ENCODE measurements at places on chromosomes 13 and 19. TPM values are rescaled to one million over a fixed set of nuclear protein-coding genes. Genes with fewer than 3 reads are reported as not detected.
A peak's percentile ranks its signal among the peaks of the same experiment; 100 is the strongest.

ZNF254 gene
- 42.3 TPM for total RNA-seq

NANOS3 gene
- 1.5 TPM for total RNA-seq

DNAJB1 gene
- total RNA-seq = 73.6 TPM

DNA sequence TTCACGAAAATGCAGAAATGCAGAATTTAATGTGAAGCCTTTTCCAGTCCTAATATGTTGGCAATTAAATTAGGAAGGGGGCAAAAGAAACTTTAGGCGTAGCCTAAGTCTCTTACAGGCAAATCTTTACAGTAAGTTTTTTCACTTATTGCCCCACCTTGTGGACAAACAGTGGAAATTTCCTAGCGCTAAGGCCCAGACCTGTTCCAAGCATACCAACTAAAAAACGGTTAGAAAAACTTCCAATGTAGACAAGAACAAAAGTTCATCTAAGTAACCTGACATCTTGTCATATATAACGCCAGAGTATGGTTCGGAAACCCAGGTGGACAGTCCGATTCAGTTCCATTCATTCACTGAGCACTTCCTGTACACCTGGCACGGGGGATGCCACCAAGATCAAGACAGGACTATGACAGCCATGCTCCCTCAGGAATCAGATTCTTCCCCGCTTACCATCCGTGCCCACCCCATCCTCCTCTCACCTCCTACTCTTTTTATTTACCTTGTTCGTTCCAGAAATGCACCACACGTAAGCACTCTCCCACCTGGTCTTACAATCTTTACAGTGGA is 4.9 kb downstream of the ZAR1L start:
- peak; percentile 76 for ATAC-seq

GRCh38 chr13:108266321-108266990 is 3.1 kb upstream of the TNFSF13B start:
- no peak for ATAC-seq
